ENCODE measurements at places on chromosomes 3 and 15.
A peak's percentile ranks its signal among the peaks of the same experiment; 100 is the strongest.

DNA sequence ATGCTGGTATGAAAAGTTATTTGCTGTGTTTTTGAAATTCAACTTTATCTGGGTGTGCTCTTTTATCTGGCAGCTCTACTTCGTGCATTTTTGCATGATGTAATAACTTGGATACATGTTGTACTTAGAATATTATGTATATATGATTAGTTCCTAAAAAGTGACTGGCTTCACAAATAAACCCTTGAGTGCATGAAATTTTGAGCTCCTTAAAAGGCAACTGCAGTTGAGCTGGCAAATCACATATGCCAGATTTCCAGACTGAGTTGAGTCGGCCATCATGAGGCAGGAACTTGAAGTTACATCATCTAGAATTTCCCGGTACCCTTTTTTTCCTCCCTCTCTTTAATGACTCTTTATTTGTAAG, 162.5 kb downstream of the FNDC3B start:
- no peaks in the 10 kb centered on the region for H3K27me3 ChIP-seq
- H3K4me1 ChIP-seq = no peaks in the 10 kb centered on the region
- no peaks in the 10 kb centered on the region for H3K36me3 ChIP-seq
- peak overlapping the region; percentile 37 for H3K27ac ChIP-seq
- H3K4me3 ChIP-seq = no peak overlapping the region

DNA sequence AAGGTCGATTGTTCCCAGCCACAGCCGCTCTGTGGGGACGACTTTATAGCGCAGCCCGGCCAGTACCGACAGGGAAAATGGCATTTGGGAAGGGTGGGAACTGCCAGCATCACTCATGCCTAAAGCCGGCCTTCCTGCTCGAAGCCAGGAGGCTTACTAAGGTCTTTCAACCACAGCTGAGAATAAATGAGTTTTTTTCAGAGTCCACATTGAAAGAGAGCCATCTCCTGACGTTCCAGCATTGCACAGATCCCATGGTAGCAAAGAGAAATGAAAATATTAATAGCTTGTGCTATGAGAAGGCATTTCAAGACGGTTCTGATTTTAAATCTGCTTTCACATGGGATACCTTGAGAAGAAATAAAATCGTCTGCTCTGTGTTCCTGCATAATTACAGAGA, 230.2 kb upstream of the IGF1R start:
- H3K27me3 ChIP-seq = peaks cover 3% of the 10 kb centered on the region
- H3K4me3 ChIP-seq = no peak overlapping the region
- H3K4me1 ChIP-seq = no peaks in the 10 kb centered on the region

DNA sequence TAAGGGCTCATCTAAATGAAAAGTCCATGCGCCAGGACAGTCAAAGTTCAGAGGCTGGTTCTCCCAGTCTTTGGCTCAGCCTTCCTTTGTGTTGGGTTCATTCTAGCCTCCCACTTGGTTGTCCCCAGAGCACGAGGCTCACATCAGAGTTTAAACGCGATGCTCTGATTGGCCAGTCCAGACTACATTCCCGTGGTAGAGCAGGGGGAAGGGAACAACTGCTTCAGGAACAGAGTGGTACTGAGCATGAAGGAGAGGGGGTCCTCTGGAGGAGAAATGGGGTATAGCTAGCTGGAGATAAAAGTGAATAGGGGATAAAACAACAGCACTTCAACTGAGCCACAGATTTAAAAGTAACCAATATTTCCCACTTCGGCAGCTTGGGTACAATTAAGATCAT, 32.2 kb downstream of the ANAPC13 start:
- DNase-seq = no peak
- H3K4me1 ChIP-seq = no peaks in the 10 kb centered on the region
- H3K4me3 ChIP-seq = no peak overlapping the region
- no peak overlapping the region for H3K27ac ChIP-seq
- H3K36me3 ChIP-seq = no peaks in the 10 kb centered on the region

DNA sequence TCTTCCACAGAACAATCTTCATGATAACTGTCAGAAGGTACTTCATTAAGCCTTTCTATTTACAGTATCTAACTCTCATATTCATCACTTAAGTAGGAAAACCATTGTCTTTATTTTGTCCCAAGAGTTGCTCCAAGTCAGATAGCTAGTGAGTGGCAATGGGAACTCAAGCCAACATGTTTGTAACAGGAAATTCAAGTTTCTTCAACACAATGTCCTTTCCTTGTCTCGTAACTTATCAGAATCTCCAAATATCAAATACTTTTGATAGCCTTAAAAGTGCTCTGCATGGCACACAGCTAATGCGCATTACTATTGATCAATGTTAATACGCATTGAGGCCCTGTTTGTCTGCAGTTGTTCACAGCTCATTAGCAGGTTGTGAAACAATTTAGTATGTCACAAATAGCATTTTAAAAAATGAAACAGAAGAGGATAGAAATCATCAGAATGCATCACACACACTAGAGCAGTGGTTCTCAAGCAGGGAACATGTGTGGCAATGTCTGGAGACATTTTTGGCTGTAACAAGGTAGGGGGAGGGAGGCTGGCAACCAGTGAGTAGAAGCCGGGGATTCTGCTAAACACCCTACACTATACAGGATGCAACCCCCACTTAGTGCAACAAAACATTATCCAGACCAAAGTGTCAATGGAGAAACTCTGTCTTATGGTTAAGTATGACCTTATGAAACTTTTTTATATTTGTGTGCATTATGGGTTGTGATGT, 27.5 kb downstream of the BTLA start:
- DNase-seq = no peak
- H3K4me3 ChIP-seq = no peak overlapping the region
- H3K27ac ChIP-seq = no peak overlapping the region
- no peaks in the 10 kb centered on the region for H3K27me3 ChIP-seq

DNA sequence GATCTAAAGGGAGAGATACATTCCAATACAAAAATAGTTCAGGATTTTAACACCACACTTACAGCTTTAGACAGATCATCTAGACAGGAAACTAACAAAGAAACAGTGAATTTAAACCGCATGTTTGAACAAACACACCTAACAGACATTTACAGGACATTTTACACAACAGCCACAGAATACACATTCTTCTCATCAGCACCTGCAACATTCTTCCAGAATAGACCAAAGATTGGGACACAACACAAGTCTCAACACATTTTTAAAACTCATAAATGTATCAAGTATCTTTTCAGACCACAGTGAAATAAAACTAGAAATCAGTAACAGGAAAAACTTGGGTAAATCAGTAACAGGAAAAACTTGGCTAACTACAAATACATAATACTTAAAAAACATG, 256.3 kb downstream of the MCTP2 start:
- no peak overlapping the region for H3K27ac ChIP-seq
- no peak overlapping the region for H3K4me3 ChIP-seq
- no peaks in the 10 kb centered on the region for H3K4me1 ChIP-seq
- DNase-seq = no peak

- no peaks in the 10 kb centered on the region for H3K27me3 ChIP-seq
- no peaks in the 10 kb centered on the region for H3K36me3 ChIP-seq
- no peak overlapping the region for H3K27ac ChIP-seq
- DNase-seq = no peak
- no peak overlapping the region for H3K4me3 ChIP-seq
Observed at GRCh38 chr3:191889106-191889505, 428.1 kb downstream of the PYDC2 start.

- no peaks in the 10 kb centered on the region for H3K36me3 ChIP-seq
- H3K4me1 ChIP-seq = no peaks in the 10 kb centered on the region
- no peak overlapping the region for H3K27ac ChIP-seq
- no peaks in the 10 kb centered on the region for H3K27me3 ChIP-seq
- H3K4me3 ChIP-seq = no peak overlapping the region
Observed at GRCh38 chr3:167967257-167968036, 128.3 kb downstream of the GOLIM4 start.

DNA sequence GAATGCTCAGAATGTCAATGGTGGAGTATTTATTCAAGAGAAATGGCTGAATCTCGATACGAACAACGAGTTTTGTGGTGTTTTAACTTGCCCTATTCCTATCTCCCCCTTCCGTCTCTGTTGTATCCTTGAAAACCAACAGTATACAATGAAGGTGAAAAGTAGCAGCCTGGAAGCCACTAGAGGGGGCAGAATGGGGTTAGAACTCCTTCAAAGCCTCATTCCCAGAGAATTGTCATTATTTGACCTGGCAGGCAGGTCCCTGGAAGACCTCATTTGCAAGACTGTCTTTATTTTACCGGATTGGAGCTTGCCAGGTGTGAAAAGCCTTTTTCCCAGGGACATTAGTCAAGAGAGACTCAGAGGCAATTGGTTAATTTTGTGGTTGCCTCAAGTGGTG, 139.4 kb downstream of the LRRC28 start:
- no peak overlapping the region for H3K4me3 ChIP-seq
- no peak for DNase-seq
- peaks cover 9% of the 10 kb centered on the region for H3K4me1 ChIP-seq

GRCh38 chr15:57824186-57824585, 117.7 kb downstream of the POLR2M start:
- no peak overlapping the region for H3K4me3 ChIP-seq
- no peak for DNase-seq
- H3K27me3 ChIP-seq = no peaks in the 10 kb centered on the region
- no peak overlapping the region for H3K27ac ChIP-seq

DNA sequence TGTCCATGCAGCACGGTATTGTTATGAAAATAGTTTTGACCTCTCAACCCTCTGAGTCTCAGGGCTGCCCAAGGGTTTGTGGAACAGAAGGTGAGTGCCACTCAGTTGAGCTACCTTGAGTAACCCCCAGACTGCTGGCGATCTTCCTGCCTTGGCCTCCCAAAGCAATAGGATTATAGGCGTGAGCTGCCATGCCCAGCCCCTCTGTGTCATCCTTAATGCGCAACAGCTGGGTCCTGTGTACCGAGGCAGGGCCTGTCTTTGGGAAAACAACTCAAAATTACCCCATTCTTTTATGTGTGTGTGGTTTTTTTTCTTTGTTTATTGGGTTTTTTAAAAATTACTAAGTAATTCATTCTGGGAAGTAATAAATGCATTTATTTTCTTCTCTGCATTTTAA, 78.3 kb upstream of the TPM1 start:
- H3K36me3 ChIP-seq = no peaks in the 10 kb centered on the region
- H3K27me3 ChIP-seq = no peaks in the 10 kb centered on the region
- no peak overlapping the region for H3K27ac ChIP-seq

DNA sequence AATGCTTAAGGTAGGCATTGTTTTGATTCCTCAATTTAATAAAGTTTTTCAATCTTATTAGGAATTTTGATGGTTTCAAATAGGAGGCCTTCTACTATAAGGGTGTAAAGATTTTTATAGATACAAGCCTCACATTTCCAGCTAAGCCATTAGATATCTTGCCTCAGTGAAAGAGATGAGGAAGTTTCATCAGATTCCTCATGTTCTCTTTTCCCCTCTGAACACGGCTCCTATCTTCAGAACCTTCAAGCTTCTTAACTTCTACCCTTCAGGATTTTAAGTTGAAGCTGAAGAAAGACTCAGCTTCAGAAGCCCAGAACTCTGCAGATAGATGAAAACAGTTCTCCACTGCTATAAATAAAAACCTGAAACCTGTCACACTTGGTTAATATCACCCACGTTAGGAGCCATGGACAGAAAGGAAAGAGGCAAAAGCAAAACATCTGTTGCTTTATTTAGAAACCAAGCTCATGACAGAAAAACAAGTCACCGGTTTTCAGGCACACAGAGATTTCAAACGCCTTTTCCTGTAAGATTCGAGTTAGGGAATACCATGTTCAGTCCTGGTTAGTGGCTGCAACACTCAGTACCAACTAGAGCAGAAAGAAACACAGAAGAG, 82.2 kb upstream of the GOLGA8B start:
- no peak overlapping the region for H3K4me3 ChIP-seq
- no peaks in the 10 kb centered on the region for H3K27me3 ChIP-seq
- H3K36me3 ChIP-seq = no peaks in the 10 kb centered on the region

GRCh38 chr15:58043192-58043903, 22.2 kb downstream of the ALDH1A2 start:
- H3K4me1 ChIP-seq = no peaks in the 10 kb centered on the region
- H3K36me3 ChIP-seq = no peaks in the 10 kb centered on the region
- DNase-seq = peak; percentile 31
- no peak overlapping the region for H3K4me3 ChIP-seq
- no peak overlapping the region for H3K27ac ChIP-seq

DNA sequence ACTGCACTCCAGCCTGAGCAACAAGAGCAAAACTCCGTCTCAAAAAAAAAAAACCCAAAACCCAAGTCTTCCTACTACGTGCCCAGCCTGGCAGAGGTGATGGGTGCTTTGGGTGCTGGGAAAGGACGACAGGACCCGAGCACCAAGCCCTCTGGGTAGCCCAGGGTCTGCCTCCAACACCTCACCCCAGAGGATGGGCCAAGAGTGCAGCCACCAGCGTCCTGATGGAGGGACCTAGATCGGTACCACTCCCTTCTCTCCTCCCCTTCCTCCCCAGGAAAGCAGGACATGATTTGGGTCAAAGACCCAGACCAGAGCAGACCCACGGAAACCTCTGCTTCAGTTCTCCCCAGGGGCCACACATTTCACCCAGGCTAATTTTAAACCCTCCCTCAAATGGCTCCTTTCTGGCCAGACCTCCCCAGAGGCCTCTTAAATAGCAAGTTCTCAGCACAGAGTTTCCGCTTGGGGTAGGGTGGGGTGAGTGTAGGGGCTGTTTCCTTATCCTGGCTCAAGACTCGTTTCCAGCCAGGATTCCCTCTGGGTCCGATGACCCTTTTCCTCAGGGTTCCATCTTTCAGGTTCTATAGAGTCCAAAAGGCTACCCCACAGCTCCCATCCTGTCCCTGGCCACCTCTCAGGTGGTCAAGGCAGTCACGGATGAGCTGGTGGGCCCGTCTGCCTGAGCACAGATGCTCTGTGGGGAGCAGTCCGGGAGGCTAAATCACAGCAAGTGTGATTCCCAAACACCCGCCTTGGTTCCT, 20.5 kb downstream of the RBPMS2 start:
- no peaks in the 10 kb centered on the region for H3K27me3 ChIP-seq
- H3K4me3 ChIP-seq = no peak overlapping the region
- H3K36me3 ChIP-seq = no peaks in the 10 kb centered on the region
- no peak overlapping the region for H3K27ac ChIP-seq
- no peaks in the 10 kb centered on the region for H3K4me1 ChIP-seq

GRCh38 chr3:170809007-170809974, 60.7 kb downstream of the RPL22L1 start:
- no peak overlapping the region for H3K4me3 ChIP-seq
- H3K36me3 ChIP-seq = no peaks in the 10 kb centered on the region
- H3K27me3 ChIP-seq = no peaks in the 10 kb centered on the region
- H3K4me1 ChIP-seq = no peaks in the 10 kb centered on the region

DNA sequence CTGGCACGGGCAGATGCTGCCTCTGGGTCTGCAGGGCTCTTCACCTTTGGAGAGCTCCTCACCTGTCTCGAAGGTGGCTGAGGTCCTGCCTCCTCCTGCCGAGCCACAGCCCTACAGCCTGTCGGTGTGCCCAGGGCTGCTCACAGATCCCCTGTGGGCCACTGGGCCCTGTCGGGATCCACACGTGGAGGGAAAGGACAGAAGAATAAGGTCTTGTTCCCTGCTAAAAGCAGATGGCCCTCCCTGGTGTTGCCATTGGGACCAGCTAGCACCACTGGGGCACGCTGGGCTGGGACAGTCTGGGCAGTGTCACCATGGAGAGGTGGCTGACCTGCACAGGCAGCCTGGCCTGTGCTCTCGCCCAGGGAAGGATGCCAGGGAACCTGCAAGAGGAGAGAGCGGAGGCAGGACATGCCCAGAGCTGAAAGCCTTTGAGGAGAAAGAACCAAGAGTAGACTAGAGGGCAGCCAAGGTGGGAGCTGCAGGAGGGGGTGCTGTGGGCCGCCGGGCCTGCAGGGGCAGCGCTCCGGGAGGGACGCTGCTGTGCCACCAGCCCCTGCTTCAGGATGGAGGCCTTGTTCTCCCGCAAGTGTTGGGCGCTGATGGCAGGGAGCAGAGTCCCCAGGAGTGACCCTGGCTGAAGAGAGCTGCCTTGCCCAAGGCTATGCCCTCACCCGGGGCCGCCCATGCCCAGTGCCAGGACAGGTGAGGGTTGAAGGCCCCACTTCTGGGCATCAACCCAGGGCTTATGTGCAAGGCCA, 210.2 kb downstream of the XXYLT1 start:
- no peaks in the 10 kb centered on the region for H3K36me3 ChIP-seq
- peak; percentile 78 for DNase-seq
- H3K27me3 ChIP-seq = no peaks in the 10 kb centered on the region
- H3K4me1 ChIP-seq = no peaks in the 10 kb centered on the region
- no peak overlapping the region for H3K27ac ChIP-seq
